Fibroblast of lung (primary cell): ENCODE measurements at places on chromosomes 12 and 14. TPM values are rescaled to one million over a fixed set of nuclear protein-coding genes. Genes with fewer than 3 reads are reported as not detected.

DNA sequence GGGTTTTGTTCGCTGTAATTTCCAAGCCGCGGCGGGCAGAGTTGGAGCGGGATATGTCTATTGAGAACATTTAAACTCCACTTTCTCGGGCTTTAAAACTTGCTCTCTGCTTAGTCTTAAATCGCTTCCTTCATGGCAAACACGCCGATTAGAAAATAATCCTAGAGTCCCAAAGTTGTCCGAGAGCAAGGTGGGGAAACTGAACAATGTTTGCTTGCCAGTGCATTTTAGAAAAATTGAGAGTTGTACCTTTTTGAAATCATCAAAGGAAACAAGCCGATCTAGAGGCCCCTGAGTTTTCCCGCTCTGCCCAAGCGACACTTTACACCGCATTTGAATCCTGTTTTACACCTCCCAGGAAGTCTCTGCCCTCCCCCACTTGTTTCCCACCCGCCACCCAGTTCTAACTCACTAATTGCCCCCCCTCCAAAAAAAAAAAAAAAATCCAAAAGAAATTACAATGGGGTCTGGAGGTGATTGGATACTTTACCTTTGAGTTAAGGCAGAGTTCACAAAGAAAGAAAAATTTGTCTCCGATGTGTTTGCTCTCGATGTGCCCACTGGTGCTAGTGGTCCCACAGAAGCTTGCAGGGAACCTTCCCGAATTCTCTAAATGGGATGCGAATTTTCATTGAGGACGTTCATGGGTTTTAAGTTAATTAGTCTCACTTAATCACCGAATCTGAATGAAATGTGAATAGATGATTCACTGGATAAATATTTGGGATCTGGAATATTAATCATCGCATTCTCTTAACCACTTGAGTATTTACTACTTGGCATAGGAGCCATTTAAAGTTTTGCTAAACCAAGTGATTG is 2.3 kb downstream of the HMGA2 start:
- H3K27ac ChIP-seq = peak overlapping the region; percentile 93
- H3K4me3 ChIP-seq = peak overlapping the region; percentile 80
- H3K36me3 ChIP-seq = no peaks in the 10 kb centered on the region
- H3K27me3 ChIP-seq = no peaks in the 10 kb centered on the region
- peaks cover 5% of the 10 kb centered on the region for H3K4me1 ChIP-seq

DNA sequence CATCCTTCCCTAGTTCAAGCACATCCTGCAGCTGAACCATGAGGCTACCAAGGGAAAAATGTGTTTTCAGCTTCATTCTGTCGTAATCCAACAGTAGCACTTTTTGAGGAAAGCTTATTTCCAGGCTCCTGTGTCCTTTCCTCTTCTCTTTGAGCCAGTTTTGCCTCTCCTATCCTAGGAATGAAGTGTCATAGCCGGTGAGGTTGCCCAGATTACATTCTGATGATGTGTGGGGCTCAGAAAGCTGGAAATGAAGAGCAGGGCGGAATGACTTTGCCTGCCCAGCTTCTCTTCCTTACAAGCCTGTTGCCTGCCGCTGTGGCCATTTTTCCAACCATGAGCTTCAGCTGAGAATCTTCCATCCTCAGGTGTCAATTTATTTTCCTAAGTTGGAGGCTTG is 381.8 kb downstream of the NUAK1 start:
- H3K27ac ChIP-seq = no peak overlapping the region
- H3K36me3 ChIP-seq = no peaks in the 10 kb centered on the region
- no peaks in the 10 kb centered on the region for H3K27me3 ChIP-seq
- no peaks in the 10 kb centered on the region for H3K4me1 ChIP-seq
- no peak overlapping the region for H3K4me3 ChIP-seq

DNA sequence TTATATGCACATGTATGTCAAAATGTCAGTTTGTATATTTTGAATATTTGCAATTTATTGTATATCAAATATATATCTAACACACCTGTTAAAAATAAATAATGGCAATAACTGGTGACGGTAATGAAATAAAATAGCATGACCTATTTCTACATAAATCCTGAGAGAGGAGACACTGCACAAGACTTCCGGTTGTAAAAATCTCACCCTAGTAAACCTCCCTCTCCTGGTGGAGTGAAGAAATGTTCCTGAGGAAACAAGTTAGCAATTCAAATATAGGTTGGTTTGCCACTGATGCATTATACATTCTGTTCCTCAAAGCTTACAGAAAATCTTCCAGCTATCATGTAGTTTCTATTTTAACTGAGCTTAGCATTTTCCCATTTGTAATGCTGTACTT is 166.1 kb upstream of the SYT10 start:
- no peak overlapping the region for H3K4me3 ChIP-seq
- no peaks in the 10 kb centered on the region for H3K36me3 ChIP-seq
- H3K4me1 ChIP-seq = no peaks in the 10 kb centered on the region
- no peak overlapping the region for H3K27ac ChIP-seq
- no peak for DNase-seq
- no peaks in the 10 kb centered on the region for H3K27me3 ChIP-seq

DNA sequence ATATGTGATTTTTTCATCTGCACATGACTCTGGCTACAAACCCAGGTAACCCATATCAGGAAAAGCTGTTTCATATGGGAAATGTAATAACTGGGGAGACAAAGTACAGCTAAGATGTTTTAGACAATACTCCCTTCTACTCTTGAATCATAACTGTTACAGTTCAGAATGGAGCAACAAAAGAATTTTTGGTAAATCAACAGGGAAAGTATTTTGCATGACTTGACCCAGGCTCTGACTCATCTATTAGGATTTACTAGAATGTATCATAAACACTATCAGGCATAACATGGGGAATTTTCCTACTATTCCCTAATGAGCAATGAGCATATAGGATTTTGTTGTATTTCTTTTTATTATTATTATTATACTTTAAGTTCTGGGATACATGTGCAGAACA is 553.0 kb downstream of the SLC16A7 start:
- no peaks in the 10 kb centered on the region for H3K27me3 ChIP-seq
- peak; percentile 81 for DNase-seq
- H3K4me1 ChIP-seq = peaks cover 2% of the 10 kb centered on the region
- no peaks in the 10 kb centered on the region for H3K36me3 ChIP-seq
- peak overlapping the region; percentile 87 for H3K27ac ChIP-seq
- H3K4me3 ChIP-seq = no peak overlapping the region

GRCh38 chr14:57816568-57817284 is 49.2 kb downstream of the SLC35F4 start:
- no peak overlapping the region for H3K27ac ChIP-seq
- H3K36me3 ChIP-seq = no peaks in the 10 kb centered on the region
- peak; percentile 53 for DNase-seq
- H3K4me1 ChIP-seq = no peaks in the 10 kb centered on the region
- H3K4me3 ChIP-seq = no peak overlapping the region

GRCh38 chr12:19191089-19191488 is 61.6 kb downstream of the PLEKHA5 start:
- no peaks in the 10 kb centered on the region for H3K27me3 ChIP-seq
- no peak overlapping the region for H3K4me3 ChIP-seq
- no peak overlapping the region for H3K27ac ChIP-seq
- H3K4me1 ChIP-seq = peaks cover 8% of the 10 kb centered on the region
- no peaks in the 10 kb centered on the region for H3K36me3 ChIP-seq
- no peak for DNase-seq

DNA sequence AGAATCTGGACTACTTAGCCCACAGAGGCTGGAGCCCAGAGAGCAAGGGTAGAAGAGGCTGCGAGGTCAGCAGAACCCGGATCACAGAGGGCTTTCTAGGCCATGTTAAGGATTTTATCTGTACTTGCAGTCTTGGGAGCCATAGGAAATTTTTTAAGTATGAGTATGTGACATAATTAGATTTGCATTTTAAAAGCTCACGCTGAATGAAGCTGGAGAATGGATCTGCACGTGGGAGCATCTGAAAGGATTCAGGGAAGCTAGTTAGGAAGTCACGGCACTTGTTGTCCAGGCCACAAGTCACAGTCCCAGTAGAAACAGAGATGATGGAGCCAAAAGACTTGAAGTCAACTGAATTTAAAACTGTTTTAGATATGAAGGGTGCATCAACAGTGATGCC is 14.1 kb downstream of the CORO1C start:
- peaks cover 37% of the 10 kb centered on the region for H3K4me1 ChIP-seq
- no peak for DNase-seq
- H3K4me3 ChIP-seq = no peak overlapping the region
- H3K27me3 ChIP-seq = no peaks in the 10 kb centered on the region
- peaks cover 5% of the 10 kb centered on the region for H3K36me3 ChIP-seq

- DNase-seq = no peak
- H3K4me3 ChIP-seq = no peak overlapping the region
- H3K27ac ChIP-seq = no peak overlapping the region
- H3K4me1 ChIP-seq = no peaks in the 10 kb centered on the region
- no peaks in the 10 kb centered on the region for H3K36me3 ChIP-seq
- H3K27me3 ChIP-seq = no peaks in the 10 kb centered on the region
These were observed 81.5 kb downstream of the DPF3 start for GRCh38 chr14:72812292-72812851.

GRCh38 chr12:123801573-123802178 is 39.6 kb downstream of the DNAH10 start:
- H3K36me3 ChIP-seq = no peaks in the 10 kb centered on the region
- H3K27me3 ChIP-seq = no peaks in the 10 kb centered on the region
- no peaks in the 10 kb centered on the region for H3K4me1 ChIP-seq
- no peak overlapping the region for H3K27ac ChIP-seq
- DNase-seq = peak; percentile 61

- DNase-seq = no peak
- no peaks in the 10 kb centered on the region for H3K4me1 ChIP-seq
- H3K4me3 ChIP-seq = no peak overlapping the region
- H3K27ac ChIP-seq = no peak overlapping the region
- H3K36me3 ChIP-seq = no peaks in the 10 kb centered on the region
These were observed 39.5 kb upstream of the NT5DC3 start for GRCh38 chr12:103880299-103881142.

DNA sequence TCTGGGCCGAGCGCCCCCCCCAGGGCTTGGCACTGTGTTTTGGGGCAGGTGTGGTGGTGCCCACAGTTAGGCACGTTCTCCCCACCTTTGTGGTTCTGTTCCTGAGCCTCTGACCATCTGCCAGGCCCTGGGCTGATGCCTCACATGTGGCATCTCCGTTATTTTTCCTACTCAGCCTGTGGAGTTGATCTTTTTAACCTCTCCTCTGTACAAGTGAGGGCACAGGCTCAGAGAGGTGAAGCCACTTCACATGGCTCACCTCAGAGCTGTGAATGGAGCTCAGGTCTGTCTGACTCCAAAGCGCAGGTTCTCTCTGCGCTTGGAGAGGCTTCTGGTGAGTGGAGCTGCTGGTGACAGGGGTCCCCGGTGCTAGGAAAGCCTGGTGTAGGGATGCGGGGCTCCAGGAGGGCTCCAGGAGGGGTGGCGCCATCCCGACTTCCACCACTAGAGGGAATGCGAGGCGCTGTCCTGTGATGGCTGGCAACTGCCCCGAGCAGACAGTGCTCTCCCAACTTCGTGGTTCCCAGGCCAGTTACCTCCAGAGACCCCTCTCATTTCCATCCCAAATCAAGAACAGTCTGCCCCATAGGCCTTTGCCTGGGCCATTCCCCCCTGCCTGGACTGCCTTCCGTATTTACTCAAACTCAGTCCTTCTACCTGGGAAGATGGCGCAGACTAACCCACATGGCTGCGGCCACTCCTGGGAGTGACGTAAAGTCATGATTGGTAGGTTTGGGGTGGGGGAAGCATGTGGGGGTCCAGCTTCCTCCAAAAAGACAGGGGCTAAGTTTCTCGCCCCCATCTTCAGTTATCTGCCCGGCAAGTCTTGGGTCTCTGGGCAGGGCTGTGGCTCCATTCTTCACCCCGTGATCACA is 9.9 kb downstream of the BCL7A start:
- H3K27me3 ChIP-seq = no peaks in the 10 kb centered on the region
- no peak overlapping the region for H3K27ac ChIP-seq
- no peaks in the 10 kb centered on the region for H3K36me3 ChIP-seq

GRCh38 chr12:112167031-112167461 is 41.7 kb downstream of the TRAFD1 start:
- H3K27ac ChIP-seq = no peak overlapping the region
- H3K4me1 ChIP-seq = no peaks in the 10 kb centered on the region
- H3K4me3 ChIP-seq = no peak overlapping the region
- no peaks in the 10 kb centered on the region for H3K27me3 ChIP-seq
- peaks cover 11% of the 10 kb centered on the region for H3K36me3 ChIP-seq

- H3K4me1 ChIP-seq = peaks cover 2% of the 10 kb centered on the region
- H3K27me3 ChIP-seq = peaks cover 4% of the 10 kb centered on the region
- no peak overlapping the region for H3K4me3 ChIP-seq
- DNase-seq = peak; percentile 70
- no peaks in the 10 kb centered on the region for H3K36me3 ChIP-seq
These were observed 15.1 kb upstream of the PLEK2 start for GRCh38 chr14:67426983-67427606.

GRCh38 chr12:116381744-116382685 is 104.5 kb upstream of the MED13L start:
- H3K27ac ChIP-seq = peak overlapping the region; percentile 95
- peak; percentile 93 for DNase-seq
- no peaks in the 10 kb centered on the region for H3K27me3 ChIP-seq
- H3K4me3 ChIP-seq = peak overlapping the region; percentile 18

- no peaks in the 10 kb centered on the region for H3K27me3 ChIP-seq
- H3K27ac ChIP-seq = no peak overlapping the region
- DNase-seq = no peak
- H3K4me3 ChIP-seq = no peak overlapping the region
- no peaks in the 10 kb centered on the region for H3K4me1 ChIP-seq
- H3K36me3 ChIP-seq = no peaks in the 10 kb centered on the region
These were observed 307.2 kb downstream of the ATP23 start for GRCh38 chr12:58248599-58248998.

DNA sequence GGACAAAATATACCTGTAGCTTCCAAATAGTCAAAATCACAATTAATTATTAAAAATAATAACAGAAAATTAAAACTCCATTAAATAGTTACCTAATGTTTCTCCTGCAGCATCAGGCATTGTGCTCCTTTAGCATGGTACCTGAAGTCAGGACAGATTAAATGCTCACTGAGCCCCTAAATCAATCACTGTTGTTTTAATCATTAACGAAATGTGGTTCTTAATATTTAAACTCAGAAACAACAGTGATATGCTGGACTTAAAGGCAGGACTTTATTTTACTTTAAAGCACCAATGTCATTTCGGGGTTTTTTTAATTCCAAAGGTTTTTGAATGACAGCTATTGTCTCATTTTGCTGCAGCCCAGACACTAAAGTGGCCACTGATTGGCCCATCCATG is 2.0 kb upstream of the BMP4 start:
- H3K4me1 ChIP-seq = no peaks in the 10 kb centered on the region
- DNase-seq = no peak
- no peaks in the 10 kb centered on the region for H3K36me3 ChIP-seq

GRCh38 chr14:54724676-54725325 is 157.9 kb downstream of the SAMD4A start:
- H3K36me3 ChIP-seq = no peaks in the 10 kb centered on the region
- DNase-seq = peak; percentile 30
- no peak overlapping the region for H3K4me3 ChIP-seq
- H3K27me3 ChIP-seq = no peaks in the 10 kb centered on the region
- no peak overlapping the region for H3K27ac ChIP-seq
- H3K4me1 ChIP-seq = peaks cover 5% of the 10 kb centered on the region

GRCh38 chr14:100392356-100392755 is 69.2 kb downstream of the SLC25A47 start:
- peaks cover 11% of the 10 kb centered on the region for H3K4me1 ChIP-seq
- H3K4me3 ChIP-seq = no peak overlapping the region
- DNase-seq = peak; percentile 66
- H3K27me3 ChIP-seq = no peaks in the 10 kb centered on the region

GRCh38 chr12:101480849-101481248 is 5.7 kb downstream of the SPIC start:
- H3K4me1 ChIP-seq = no peaks in the 10 kb centered on the region
- DNase-seq = no peak
- no peaks in the 10 kb centered on the region for H3K36me3 ChIP-seq
- no peaks in the 10 kb centered on the region for H3K27me3 ChIP-seq
- no peak overlapping the region for H3K4me3 ChIP-seq
- H3K27ac ChIP-seq = no peak overlapping the region

Gene CNOT2
- 116 and 124 TPM in 2 replicates for total RNA-seq

Gene LGR5
- not detected in 2 replicates for total RNA-seq

Gene C1S
- 997 and 1,549 TPM in 2 replicates for total RNA-seq

Gene PLCZ1
- not detected in 2 replicates for total RNA-seq

Gene C12orf56
- total RNA-seq = 0.77 and 1.5 TPM in 2 replicates

Gene ANKRD33
- total RNA-seq = under 0.01 TPM in 1 of 2 replicates, not detected in the other

Gene FAM216A
- total RNA-seq = 14.9 and 16.5 TPM in 2 replicates
